ENCODE measurements at places on chromosomes 16 and 17. TPM values are rescaled to one million over a fixed set of nuclear protein-coding genes. Genes with fewer than 3 reads are reported as not detected.
A peak's percentile ranks its signal among the peaks of the same experiment; 100 is the strongest.

GRCh38 chr17:6548034-6548433 lies 8.3 kb downstream of the PITPNM3 start:
- no peaks in the 10 kb centered on the region for H3K36me3 ChIP-seq
- peaks cover 15% of the 10 kb centered on the region for H3K4me1 ChIP-seq
- H3K27me3 ChIP-seq = peaks cover 2% of the 10 kb centered on the region
- no peak overlapping the region for H3K4me3 ChIP-seq

GRCh38 chr17:49490276-49490675 lies 4.8 kb upstream of the NGFR start:
- H3K36me3 ChIP-seq = no peaks in the 10 kb centered on the region
- DNase-seq = no peak
- H3K27ac ChIP-seq = no peak overlapping the region
- peaks cover 31% of the 10 kb centered on the region for H3K27me3 ChIP-seq
- no peak overlapping the region for H3K4me3 ChIP-seq
- H3K4me1 ChIP-seq = peaks cover 4% of the 10 kb centered on the region

DNA sequence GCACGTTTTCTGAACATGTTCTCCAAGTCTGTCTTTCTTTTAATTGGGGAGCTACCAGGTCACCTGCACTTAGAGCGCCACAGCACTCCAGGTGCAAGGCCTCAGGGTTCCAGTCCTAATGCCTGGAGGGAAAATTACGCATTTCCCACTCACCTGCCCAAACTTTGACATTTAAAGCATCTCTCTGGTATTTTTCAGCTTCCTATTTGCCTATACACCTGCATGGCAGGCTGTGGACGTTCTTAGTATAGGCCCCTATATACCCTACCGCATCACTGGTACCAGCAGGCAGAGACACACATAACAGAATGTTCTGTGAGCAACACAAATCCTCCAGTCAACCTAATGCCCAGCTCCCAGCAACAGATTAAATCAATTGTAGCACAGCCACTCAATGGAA lies 213.3 kb downstream of the MRTFB start:
- H3K36me3 ChIP-seq = peaks cover 3% of the 10 kb centered on the region
- peaks cover 10% of the 10 kb centered on the region for H3K4me1 ChIP-seq
- DNase-seq = no peak
- H3K27me3 ChIP-seq = no peaks in the 10 kb centered on the region
- no peak overlapping the region for H3K4me3 ChIP-seq
- no peak overlapping the region for H3K27ac ChIP-seq

DNA sequence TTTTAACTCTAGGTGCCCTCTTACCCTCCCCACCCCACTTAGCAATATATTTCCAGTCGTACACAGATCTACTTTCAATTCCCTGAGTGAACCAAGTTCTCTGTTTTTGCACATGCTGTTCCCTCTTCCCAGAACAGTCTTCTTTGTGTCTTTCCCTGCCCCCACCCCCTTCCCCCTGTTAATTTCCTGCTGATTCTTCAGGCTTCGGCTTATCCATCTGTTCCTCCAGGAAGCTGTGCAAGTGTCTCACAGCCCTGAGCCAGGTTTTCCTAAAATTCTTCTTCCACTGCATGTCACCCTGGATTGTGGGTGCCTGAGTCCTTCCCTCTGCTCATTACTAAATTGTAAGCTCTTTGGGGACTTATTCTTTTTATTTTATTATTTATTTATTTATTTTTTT lies 12.4 kb upstream of the SPOP start:
- no peaks in the 10 kb centered on the region for H3K36me3 ChIP-seq
- no peak overlapping the region for H3K4me3 ChIP-seq
- DNase-seq = no peak
- H3K27me3 ChIP-seq = no peaks in the 10 kb centered on the region

GRCh38 chr16:85353839-85354685 lies 241.8 kb upstream of the CIBAR2 start:
- no peaks in the 10 kb centered on the region for H3K36me3 ChIP-seq
- peaks cover 35% of the 10 kb centered on the region for H3K4me1 ChIP-seq
- no peak overlapping the region for H3K4me3 ChIP-seq

Gene TMEM238L
- total RNA-seq = not detected

Gene TXNL4B
- total RNA-seq = 8.7 TPM

GRCh38 chr17:29569245-29569950 lies 897 bp downstream of the TP53I13 start:
- peak; percentile 83 for DNase-seq
- H3K27me3 ChIP-seq = no peaks in the 10 kb centered on the region
- H3K36me3 ChIP-seq = peaks cover 5% of the 10 kb centered on the region

- peaks cover 7% of the 10 kb centered on the region for H3K4me1 ChIP-seq
- H3K36me3 ChIP-seq = no peaks in the 10 kb centered on the region
- H3K27me3 ChIP-seq = peaks cover 2% of the 10 kb centered on the region
- no peak overlapping the region for H3K4me3 ChIP-seq
- no peak for DNase-seq
- no peak overlapping the region for H3K27ac ChIP-seq
These were observed 6.4 kb upstream of the GGT6 start for GRCh38 chr17:4566785-4567184.

GRCh38 chr17:80359422-80360110 lies 55.4 kb upstream of the ENDOV start:
- H3K27me3 ChIP-seq = no peaks in the 10 kb centered on the region
- H3K4me1 ChIP-seq = no peaks in the 10 kb centered on the region
- no peak overlapping the region for H3K27ac ChIP-seq

DNA sequence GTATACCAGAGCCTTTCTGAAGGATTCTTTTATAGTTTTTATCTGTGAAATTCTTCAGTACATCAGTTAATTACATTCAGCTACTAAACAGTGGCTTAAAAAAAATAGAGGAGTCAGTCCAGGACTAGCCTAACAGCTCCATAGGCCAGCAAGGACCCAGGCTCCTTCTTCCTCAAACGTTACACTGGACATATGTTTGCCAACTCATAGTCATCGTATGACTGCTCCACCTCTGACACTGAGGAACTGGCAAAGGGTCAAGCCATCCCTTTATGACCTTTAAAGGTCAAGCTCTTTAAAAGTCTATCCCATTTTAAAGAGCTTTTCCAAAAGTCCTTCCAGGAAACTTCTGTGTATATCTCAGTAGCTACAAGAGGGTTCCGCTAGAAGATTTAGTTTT lies 36.6 kb downstream of the PHLPP2 start:
- H3K4me3 ChIP-seq = no peak overlapping the region
- DNase-seq = no peak
- peaks cover 33% of the 10 kb centered on the region for H3K36me3 ChIP-seq
- H3K27ac ChIP-seq = peak overlapping the region; percentile 11
- H3K27me3 ChIP-seq = no peaks in the 10 kb centered on the region

DNA sequence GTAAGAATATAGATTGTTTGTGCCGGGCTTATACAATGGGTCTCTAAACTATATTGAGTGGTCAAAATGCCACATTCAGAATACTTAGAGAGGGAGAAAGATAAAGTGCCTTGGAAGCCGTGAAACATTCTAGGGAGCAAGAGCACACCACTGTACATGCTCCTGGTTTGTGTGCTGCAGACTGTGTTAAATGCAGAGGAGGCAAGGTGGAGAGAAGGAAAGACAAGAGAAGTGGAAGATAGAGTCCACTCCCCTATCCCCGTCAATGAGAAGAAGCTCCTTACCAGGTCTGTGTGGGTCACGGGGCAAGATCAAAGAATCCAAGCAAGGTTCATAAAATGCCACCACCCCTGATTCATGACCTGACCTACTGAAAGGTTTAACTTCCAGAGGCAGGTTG lies 267.1 kb upstream of the TBX2 start:
- no peak for DNase-seq
- H3K27ac ChIP-seq = no peak overlapping the region
- no peaks in the 10 kb centered on the region for H3K27me3 ChIP-seq
- H3K36me3 ChIP-seq = peaks cover 7% of the 10 kb centered on the region
- H3K4me1 ChIP-seq = peaks cover 24% of the 10 kb centered on the region

Gene DNAH3
- not detected for total RNA-seq

Gene NAT9
- total RNA-seq = 48.9 TPM

Gene NAA38
- total RNA-seq = 94.6 TPM

Data from chondrocyte (in vitro differentiated cells).